HTR-8/SVneo (cell line): ENCODE measurements at places on chromosomes 5 and 9.

DNA sequence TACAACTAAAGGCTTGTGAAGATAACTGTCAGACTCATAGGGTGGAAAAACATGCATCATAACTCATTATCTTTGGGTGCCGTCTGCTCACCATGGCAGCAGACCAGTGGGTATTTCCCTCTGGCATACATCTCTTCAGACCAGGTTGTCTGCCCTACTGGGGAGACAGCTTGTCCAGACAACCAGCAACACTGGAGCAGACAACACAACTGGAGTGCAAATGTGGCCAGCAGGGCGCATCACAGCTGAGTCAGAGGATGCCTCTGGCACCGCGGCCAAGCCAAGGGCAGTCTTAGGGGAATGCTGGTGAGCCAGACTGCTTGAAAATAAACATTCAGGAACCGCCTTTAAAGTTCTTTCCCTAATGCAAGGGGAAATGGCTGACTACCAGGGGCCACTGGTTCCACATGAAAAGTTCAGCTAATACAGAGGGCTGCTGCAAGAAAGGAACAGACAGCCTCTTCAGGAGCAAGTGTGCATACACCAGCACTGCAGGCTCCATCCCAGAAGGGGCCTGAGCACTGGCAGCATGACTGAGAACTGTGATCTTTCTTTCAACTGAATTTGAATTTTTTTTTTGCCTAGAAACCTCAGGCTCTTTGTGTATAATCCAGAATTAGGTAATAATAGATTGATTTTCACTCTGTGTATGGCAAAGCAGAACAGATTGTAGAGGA, 77.3 kb downstream of the MAMDC2 start:
- peak; percentile 53 for DNase-seq

DNA sequence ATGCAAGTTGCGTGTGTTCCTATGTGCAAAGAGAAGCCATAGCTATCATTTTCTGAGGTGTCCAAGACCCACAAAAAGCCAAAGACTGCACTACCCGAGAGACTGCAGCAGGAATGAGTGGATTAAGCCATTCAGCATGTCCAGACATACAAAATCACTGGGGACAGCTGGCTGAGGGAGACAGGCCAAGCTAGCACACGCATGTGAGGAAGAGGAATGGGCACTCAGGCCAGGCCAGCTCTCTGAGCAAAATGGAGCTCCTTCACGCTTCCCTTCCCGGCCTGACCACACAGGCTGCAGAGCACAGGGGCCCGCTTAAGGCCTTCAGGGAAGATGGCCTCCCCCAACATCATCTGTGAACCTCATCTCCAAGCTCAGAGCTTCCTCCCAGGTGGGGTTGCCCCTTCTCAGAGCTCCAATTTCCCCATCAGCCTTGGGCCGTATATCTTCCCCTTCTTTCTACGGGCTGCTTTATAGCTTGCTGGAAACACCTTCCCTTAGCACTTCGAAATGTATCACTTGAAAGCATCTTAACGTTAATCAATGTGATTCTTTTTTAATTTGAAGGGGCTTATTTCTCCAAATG, 8.4 kb downstream of the DCANP1 start:
- no peak for DNase-seq

DNA sequence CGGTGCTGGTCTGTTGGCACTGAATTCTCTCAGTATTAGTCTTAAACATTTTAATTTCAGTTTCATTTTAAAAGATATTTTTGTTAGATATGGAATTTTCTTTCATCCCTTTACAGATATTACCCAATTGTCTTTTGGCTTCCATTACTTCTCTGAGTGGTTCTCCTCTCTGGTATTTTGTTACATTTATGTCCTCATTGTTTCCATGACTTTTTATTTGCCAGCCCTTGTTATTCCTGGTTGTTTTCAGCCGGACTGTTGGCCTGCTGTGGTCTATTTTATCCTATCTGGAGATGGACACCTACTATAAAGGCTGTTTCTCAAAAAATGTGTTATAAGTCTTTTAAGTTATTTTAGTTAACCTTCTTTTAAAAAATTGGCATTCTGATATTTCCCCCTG, 117.2 kb downstream of the ARHGEF28 start:
- DNase-seq = no peak

DNA sequence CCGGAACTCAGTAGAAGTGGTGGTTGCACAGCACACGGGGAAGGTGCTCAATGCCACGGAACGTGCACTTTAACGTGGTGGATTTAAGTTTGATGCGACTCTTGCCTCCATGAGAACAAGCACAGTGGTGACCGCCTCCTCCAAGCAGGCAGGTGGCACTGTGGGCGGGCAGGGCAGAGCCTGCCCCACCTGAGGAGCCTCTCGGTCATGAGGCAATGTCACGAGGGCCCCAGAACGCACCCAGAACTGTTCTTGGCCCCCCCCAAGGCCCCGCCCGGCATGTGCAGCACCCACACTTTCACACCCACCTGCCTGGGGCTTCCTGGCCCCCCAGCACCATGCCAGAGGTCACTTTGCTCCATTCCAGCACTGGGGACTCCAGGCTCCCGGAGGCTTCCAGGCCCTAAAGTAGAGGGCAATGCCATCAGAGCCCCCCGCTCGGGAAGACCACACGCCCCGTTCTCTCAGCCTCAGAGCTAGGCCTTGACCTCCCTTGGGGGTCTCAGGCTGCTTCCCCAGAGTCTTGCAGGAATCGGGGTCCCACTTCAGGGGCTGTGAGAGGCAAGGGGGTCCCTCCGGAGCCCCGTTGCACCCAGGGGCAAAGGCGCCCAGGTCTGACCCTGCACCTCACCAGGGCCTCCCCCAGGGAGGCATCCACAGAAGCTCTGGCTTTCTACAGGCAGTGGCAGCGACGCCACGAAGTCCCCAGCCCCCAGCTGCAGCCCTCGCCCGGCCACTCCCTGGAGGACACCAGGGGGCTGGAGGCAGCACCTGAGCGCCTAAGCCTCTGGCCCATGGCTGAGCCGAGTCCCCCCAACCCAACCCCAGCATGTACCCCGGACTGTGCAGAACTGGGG, 14.0 kb downstream of the CCDC187 start:
- no peak for DNase-seq

DNA sequence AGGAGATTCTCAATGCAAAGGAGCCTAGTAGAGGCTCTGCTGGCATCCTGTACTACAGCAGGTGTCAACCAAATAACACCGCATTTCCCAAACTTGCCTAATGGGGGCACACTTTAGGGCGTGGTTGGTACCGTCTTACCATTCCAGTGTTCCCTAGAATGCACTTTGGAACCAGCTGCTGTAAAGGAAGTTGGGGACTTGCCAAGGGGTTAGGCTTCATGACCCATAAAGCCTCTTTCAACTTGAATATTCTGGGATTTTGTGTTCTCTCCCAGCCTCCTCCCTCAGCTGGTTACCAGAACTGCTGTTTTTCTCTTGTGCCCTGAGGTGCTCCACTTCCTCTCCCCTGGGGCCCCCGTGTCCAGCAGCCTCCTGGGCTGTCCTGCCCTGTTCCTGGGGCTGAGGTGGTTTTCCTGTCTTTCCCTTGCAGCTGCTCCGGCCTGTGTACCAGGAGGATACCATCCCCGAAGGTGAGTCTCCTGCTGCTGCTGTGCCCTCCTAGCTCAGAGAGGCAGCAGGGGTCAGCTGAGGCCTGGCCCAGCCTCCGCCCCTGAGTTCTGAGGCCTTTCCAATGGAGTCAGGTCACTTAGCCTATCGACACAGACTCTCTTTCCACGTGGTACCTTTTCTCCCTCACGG, 44.7 kb downstream of the RGS3 start:
- DNase-seq = no peak

DNA sequence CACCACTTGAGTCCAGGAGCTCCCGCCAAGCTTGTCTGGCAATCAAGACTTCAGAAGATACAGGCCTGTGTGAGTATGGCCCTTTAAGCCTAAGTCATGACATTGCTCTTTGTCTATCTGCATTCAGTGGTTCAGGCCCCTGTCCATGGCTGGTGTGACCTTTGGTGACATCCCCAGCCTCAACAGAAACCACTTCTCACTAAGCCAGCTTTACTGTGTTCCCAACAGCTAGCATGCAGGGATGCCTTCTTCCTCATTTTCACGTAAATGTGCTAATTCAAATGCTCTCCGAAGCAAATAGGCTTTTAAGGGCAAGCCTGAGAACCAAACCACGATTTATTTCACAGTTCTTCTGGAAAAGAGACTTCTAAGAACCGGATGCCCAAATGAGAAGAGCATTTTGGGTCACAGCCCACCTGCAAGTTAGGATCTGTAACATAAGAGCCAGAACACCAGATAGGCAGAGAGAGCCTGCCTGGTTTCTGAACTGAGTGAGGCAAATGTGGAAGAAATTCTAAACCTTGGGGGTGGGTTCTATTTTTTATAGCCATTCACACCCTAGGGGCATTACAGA, 14.9 kb downstream of the CD180 start:
- no peak for DNase-seq

- DNase-seq = peak; percentile 3
These were observed 146.4 kb downstream of the HACD4 start for GRCh38 chr9:20884985-20885593.

- no peak for DNase-seq
These were observed 115.9 kb upstream of the MINAR2 start for GRCh38 chr5:129631961-129632360.

DNA sequence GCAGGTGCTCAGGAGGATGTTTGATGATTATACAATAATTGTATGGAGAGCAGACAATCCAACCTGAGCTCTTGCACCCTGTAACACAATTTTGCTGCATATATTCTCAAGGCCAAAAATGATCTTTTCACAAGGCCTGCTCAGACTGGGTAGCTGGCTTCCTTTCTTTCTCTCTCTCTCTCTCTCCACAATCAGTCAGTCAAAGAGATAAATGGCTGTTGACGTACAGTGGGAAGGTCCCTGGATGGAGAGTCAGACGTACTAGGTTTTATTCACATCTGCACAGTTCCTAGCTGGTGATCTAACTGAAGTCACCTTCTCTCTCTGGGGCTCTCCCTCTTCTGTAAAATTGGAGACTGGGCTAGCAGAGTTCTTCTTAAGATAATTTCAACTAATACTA, 19.8 kb downstream of the SLC36A2 start:
- no peak for DNase-seq

- DNase-seq = no peak
These were observed 124.6 kb downstream of the CAMK4 start for GRCh38 chr5:111348661-111349329.

GRCh38 chr9:81474125-81474524, 215.2 kb downstream of the TLE1 start:
- DNase-seq = no peak

- DNase-seq = no peak
These were observed 268.2 kb downstream of the MAST4 start for GRCh38 chr5:66864240-66864884.

DNA sequence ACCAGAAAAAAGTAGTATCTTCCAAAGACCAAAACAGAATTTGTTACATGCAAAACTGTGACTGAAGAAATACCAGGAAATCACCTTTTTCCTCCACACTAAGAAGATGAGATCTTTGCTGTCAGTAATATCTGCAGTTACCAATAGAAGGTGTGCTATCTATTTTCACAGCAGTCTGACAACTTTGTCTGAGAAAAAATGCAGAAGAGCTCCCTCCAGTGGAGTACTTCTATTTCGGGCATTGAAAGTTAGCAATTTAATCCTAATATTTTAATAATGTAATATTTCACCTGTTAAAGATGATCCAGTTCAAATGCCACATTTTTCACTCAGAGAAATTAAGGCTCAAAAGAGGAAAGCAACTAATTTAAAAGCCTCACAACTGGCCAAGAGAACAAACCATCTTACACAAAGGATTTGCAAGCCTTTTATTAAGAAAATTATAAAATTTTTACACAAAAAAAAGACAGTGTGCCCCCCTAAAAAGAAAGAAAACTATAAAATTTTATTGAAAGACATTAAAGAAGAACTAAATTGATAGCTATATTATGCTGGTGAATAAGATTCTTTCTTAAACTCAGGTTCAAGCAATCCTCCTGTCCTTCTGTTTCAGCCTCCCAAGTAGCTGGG, 50.6 kb downstream of the DEPDC1B start:
- DNase-seq = peak; percentile 40

- no peak for DNase-seq
These were observed 575.8 kb upstream of the ZNF462 start for GRCh38 chr9:106287091-106287631.

DNA sequence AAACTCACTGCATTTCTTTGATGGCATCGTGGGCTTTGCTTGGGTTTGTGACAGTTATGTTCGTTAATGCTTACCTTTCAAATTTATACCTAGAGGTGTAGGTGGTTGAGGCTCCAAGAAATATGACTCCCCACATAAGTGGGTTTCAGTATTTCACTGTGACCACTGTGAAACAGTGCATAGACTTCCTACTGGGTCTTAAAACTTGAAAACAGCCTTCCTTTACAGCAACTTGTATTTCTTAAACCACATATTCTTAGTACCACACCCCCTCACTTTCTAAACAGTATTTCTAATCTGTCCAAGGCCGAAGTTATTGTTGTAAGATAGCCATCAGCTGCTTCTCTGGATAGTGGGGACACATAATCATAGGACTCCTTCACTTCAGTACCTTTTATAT, 48.3 kb downstream of the TMEFF1 start:
- no peak for DNase-seq

- DNase-seq = no peak
These were observed 94.2 kb upstream of the TARS1 start for GRCh38 chr5:33346534-33346933.

GRCh38 chr9:130824643-130825350, 10.3 kb upstream of the ABL1 start:
- DNase-seq = peak; percentile 59

GRCh38 chr9:4774209-4774608, 18.5 kb upstream of the RCL1 start:
- no peak for DNase-seq

- no peak for DNase-seq
These were observed 47.7 kb downstream of the LIX1 start for GRCh38 chr5:97094579-97095317.

DNA sequence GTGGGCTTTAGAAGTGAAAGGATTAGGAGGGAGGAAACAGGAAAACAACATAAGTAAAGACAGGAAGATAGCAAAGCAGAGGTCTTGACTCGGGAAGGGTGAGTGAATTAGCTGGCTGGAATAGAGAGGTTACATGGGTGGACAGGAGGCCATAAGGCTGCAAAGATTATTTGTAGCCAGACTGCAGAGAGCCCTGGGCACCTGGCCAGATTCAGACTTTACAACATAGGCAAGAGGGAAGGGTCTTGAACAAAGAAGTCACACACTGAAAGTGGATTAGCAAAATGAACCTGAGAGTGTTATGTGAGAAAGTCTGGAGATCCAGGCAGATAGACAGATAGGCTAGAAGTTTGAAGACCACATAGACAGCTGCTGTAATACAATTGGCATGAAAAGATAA, 29.7 kb upstream of the CER1 start:
- DNase-seq = no peak

DNA sequence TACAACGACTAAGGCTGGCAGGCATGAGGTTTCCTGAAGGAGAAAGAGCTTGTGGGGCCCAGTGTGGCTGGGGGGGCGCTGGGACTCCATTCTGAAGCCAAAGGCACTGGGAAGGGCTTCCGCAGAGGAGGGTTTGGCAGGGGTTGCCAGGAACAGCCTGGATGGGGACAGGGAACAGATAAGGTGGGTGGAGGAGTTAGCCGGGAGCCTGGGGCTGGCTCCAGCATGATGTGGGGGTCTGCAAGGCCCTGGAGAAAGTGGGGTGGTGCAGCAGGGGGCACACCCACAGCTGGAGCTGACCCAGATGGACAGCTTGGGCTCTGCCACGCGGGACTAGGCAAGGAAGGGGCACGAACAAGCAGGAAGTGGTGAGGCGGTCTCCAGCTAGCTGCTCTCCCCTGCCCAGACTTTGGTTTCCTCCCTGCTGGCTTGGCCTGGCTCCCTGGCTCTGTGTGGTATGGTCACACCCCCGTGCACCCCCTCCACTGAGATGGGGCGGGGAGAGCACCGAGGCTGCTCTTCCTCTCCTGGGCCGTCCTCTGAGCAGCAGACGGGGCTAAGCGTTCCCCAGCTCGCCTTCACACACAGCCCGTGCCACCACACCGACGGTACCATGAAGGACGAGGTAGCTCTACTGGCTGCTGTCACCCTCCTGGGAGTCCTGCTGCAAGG, at the start of gene LTC4S:
LTC4S (plus strand) TSS at position 519 of the 672 bp plus-strand sequence; CDS start at position 614, 95 bp downstream.
- DNase-seq = no peak
